ENCODE measurements at places on chromosomes 2 and 18.
A peak's percentile ranks its signal among the peaks of the same experiment; 100 is the strongest.

- peak; percentile 56 for DNase-seq
These were observed 1043.9 kb upstream of the POU3F3 start for GRCh38 chr2:103809941-103810441.

DNA sequence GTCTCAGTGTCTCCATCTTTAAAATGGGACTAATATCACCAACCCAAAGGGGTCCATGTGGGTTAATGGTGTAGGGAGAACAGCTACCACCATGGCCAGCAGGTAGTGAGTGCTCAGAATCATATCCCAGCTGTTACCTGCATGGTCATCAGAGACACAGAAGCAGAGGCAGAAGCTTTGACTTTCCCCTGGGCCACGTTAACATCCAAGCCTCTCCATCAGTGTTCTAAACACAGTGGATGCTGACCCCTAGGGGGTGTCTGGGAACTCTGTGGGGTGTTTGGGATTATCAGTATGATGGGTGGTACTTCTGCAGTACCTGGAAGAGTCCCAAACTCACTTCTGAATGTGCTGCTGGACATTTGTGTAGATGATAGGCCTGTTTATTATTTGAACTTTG lies 93.6 kb downstream of the GYPC start:
- DNase-seq, result no peak

- DNase-seq, result no peak
These were observed 188.8 kb downstream of the EN1 start for GRCh38 chr2:118658596-118659198.

DNA sequence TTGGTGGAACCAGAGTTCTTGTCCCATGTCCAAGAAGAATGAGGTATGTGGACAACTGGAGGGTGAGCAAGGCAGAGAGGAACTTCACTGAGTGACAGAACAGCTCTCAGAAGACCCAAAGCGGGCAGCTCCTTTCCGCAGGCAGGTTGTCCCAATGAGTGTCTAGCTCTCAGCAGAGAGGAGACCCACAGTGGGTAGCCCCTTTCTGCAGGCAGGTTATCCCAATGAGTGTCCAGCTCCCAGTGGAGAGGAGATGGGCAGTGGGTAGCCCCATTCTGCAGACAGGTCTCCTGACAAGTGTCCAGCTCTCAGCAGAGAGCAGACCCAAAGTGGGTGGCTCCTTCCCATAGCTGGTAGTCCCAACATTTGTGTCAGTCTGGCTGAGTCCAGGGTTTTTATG lies 69.6 kb downstream of the SRBD1 start:
- DNase-seq, result no peak
